ENCODE measurements at places on chromosomes 12 and 14.

DNA sequence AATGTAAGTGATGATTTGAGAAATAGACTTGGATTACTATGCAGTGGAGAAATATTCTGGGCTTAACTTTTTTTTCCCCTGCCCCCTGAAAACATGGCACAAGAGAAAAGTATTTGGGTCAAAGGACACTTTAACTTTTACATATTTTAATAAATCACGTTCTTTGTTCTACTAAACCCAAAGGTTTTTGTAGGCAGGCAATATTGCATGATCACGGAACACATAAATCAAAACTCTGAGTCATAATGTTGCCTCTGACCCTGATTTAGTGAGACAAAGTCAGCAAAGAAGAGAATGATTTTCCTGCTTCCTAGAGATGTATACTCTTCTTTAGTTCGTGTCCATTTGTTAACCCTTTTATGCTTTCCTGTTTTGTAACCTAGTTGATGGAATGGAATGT, 38.0 kb downstream of the ABCD2 start:
- no peak for DNase-seq

GRCh38 chr12:56208006-56208405, 13.7 kb downstream of the RNF41 start:
- DNase-seq, result no peak

- no peak for DNase-seq
Observed at GRCh38 chr12:127304751-127305725, 961.9 kb upstream of the TMEM132C start.

DNA sequence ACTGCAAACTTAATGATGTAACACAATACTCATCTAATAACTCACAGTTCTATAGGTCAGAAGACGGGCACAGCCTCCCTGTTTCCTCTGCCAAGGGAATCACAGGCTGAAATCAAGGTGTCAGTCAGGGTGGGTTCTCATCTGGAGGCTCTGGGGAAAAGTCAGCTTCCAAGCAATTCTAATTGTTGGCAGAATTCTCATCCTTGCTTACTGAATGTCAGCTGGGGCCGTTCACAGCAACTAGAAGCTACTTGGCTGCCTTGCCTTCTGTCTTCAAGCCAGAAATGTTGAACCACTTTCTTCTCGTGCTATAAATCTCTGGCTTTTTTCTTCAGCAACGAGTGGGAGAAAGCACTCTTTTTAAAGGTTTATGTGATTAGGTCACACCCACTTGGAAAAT, 80.1 kb upstream of the PDZRN4 start:
- no peak for DNase-seq

GRCh38 chr14:100365741-100366140, 42.6 kb downstream of the SLC25A47 start:
- DNase-seq, result no peak

- no peak for DNase-seq
Observed at GRCh38 chr12:103050273-103050672, 92.8 kb downstream of the ASCL1 start.

- DNase-seq, result no peak
Observed at GRCh38 chr14:58667900-58668299, 30.1 kb downstream of the DACT1 start.

- peak; percentile 50 for DNase-seq
Observed at GRCh38 chr12:122067966-122068365, 10.6 kb upstream of the MLXIP start.

DNA sequence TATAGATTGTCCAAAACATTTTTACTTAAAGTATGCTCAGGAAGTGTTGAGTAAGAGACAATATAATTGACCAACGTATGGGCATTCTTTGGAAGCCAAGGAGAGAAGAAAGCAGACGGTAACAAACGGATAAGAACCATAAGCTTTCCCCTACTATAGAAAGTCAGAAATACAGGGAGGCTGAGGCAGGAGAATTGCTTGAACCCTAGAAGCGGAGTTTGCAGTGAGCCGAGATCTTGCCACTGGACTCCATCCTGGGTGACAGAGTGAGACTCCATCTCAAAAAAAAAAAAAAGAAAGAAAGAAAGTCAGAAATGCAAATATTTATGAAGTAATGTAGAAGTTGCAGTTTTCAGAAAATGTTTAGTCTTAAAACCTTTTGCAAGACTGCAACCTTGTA, 51.2 kb upstream of the PCED1B start:
- DNase-seq, result no peak

GRCh38 chr12:56260921-56261320, 2.7 kb upstream of the ANKRD52 start:
- no peak for DNase-seq

DNA sequence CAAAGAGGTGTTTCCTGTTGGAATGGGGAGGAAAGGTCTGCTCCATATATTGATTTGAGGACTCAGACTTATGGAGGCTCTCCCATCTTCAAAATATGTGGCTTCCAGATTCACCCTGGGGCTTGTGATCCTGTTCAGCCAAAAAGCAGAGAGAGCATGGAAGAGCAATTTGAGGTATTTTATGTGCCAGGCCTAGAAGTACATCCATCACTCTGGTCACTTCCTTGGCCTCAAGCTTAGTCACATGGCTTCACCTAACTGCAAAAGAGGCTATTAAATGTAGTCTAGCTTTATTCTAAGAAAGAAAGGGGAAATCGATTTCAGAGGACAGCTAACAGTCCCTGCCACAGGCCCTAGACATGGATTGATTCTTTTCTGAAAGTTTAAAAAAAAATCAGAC, 86.2 kb downstream of the C12orf50 start:
- DNase-seq, result no peak

DNA sequence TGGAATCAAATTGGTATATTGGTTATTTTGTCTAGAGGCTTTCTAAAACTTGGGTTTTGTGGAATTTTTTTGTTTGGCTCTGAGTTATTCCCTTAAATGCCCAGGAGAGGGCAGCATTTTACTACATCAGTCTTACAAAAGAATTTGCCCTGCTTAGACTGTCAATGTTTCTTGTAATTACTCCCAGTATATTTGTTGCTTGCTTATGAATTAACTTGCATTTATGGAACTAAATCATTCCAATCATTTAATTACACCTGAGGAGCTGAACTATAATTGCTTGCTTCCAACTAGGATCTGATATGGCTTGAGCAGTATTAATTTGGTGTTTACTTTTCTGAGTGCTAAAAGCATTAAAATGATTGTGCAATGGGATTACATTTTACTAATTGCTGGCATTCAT, 48.7 kb downstream of the MIPOL1 start:
- no peak for DNase-seq

- DNase-seq, result no peak
Observed at GRCh38 chr12:7242176-7243101, 53.0 kb downstream of the PEX5 start.

- no peak for DNase-seq
Observed at GRCh38 chr14:93396456-93396855, 34.3 kb upstream of the UNC79 start.

GRCh38 chr12:82682326-82682725, 4.4 kb upstream of the TMTC2 start:
- DNase-seq, result no peak

DNA sequence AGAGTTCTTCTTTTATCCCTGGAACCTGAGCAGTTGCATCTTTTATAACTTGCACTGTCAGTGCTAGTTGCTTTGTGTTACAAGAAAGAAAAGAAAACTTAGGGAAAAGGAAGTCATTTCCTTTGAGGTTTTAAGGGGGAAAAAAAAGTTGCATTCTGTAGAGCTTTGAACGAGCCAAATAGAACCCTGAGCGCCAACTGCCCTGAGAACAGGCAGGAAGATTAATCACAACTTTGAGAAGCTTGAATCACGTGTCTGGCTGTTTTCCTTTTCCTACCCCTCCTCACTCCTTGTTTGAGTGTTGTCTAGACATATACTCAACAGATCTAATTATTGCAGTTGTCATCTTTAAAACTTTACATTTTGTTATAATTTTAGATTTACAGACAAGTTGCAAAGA, 12.5 kb downstream of the PCNX1 start:
- DNase-seq, result no peak

- no peak for DNase-seq
Observed at GRCh38 chr12:89153341-89153740, 199.0 kb downstream of the DUSP6 start.

DNA sequence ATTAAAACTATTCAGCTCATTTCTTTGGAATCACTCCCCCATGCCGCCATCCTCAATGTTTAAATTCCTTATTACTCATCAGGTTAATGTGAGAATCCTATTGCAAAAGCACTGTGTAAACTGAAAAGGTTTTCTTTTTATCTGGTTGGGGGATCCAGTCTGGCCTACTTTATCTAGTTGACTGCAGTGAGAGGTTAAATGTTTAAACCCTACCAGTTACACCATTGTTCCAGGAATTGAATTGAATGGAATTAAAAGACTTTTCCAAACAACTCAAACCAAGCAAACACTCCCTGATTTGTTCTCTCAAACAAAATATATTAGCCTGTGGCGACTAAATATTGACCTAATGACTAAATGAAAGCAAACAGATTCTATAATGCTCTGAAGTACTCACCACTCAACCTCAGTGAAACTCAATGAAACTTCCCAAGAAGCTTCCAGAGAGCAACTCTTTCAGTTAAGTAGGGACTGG, 100.5 kb downstream of the VEZT start:
- DNase-seq, result no peak

All from T-cell (primary cell).